ENCODE measurements at places on chromosomes 12 and 14. TPM values are rescaled to one million over a fixed set of nuclear protein-coding genes. Genes with fewer than 3 reads are reported as not detected.

Gene MYH6
- 0.05 TPM for total RNA-seq

Gene TUNAR
- not detected for total RNA-seq

Gene FGF23
- total RNA-seq = not detected

Gene TMEM52B
- not detected for total RNA-seq

Gene SERPINA12
- not detected for total RNA-seq

Gene SYNE3
- total RNA-seq = 21.6 TPM

Gene SLC4A8
- total RNA-seq = 1.2 TPM

Gene TDP1
- total RNA-seq = 35.9 TPM

Gene IL22
- total RNA-seq = not detected

Gene OR4E2
- not detected for total RNA-seq

Gene LTBP2
- total RNA-seq = 138 TPM

Gene SLCO1B1
- total RNA-seq = not detected

Gene WNT1
- total RNA-seq = not detected

Gene LRFN5
- total RNA-seq = not detected

Gene NOS1
- total RNA-seq = not detected

Gene PRPH
- total RNA-seq = not detected

Gene FBLN5
- 0.15 TPM for total RNA-seq

Gene LALBA
- total RNA-seq = not detected

Gene KIF26A
- 9.4 TPM for total RNA-seq

Gene LTB4R2
- 3.9 TPM for total RNA-seq

Gene AQP6
- not detected for total RNA-seq

Gene DNAH10
- total RNA-seq = not detected

Gene NTF3
- 0.13 TPM for total RNA-seq
